ENCODE measurements at places on chromosomes 7 and 10.

DNA sequence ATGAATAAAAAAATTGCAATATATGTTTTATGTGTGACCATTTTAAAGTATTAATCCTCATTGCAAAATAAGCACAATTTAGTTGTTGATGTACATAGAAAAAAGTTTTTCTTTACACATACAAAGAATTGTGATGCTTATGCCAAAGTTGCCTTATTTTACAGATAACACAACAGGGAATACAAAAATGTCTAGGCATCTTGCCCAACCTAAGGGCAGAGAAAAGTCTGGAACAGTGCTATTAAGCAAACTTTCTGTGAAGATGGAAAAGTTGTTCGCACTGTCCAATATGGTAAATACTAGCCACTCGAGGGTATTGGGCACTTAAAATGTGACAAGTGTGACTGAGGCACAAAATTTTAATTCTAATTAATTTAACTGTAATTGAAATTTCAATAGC is 190.2 kb upstream of the HGF start:
- DNase-seq: no peak

DNA sequence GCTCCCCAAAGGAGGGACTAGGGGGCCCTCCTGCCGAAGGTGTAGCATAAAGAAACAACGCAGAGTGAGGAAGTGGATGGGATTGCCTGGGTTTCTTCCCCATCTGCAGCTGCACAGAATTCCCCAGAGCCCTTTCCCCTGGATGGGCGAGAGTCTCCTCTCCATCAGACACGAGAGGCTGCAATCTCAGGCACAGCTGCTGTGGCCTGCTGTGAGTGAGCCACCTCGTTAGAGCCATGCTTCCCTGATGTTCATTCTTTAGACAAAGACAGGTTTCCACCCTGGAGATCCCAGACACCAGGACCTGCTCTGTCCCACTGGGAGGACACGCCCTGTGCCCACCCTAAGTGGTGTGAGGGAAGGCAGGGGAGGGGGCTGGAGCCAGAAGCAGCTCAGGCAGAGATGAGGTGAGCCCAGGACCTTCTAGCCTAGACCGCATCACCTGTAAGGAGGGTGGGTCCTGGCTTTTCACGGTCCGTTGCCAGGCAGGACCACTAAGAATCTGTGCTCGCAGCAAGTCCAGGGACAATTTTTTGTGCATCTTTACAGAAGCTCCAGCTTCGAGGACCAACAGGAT is 268.6 kb upstream of the TCERG1L start:
- no peak for DNase-seq

GRCh38 chr10:48336978-48337599 is 30.6 kb downstream of the MAPK8 start:
- no peak for DNase-seq

DNA sequence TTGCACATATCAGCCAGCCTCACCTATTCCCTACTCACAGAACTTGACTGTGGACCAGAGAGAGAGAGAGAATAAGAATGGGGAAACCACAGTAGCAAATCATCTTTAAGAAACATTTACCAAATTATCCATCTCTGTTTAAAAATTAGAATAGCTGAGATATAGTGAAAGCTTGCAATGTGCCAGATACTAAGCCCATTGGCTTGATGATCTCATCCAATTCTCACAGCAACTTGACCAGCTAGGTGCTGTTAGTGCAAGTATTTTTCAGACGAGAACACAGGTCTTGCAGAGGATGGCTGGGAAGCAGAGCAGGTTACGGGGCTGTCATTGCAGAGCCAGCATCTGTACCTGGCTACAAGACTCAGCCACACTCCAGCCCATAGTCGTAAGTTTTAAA is 50.9 kb downstream of the KLF6 start:
- no peak for DNase-seq

- DNase-seq: no peak
These were observed 825.3 kb upstream of the MBL2 start for GRCh38 chr10:53597835-53598251.

DNA sequence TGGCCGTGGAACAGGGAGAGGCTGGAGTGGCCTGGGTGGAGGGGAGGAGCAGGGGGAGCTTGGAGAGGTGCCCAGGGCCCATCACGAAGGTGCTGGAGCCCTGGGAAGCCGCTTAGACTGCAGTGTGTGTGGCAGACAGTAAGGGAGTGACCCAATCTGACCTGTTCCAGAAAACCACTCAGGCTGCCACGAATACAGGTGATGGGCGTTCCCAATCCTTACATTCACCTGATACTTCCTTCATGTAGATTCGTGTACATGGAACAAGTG is 161.7 kb downstream of the SVIL start:
- DNase-seq: no peak

GRCh38 chr7:88092676-88092999 is 127.2 kb downstream of the SRI start:
- DNase-seq: no peak

GRCh38 chr10:5419466-5420094 is 7.2 kb downstream of the NET1 start:
- DNase-seq: no peak

GRCh38 chr7:139032473-139032872 is 3.4 kb downstream of the ZC3HAV1L start:
- no peak for DNase-seq

- no peak for DNase-seq
These were observed 2.3 kb downstream of the STX1A start for GRCh38 chr7:73717025-73717807.

DNA sequence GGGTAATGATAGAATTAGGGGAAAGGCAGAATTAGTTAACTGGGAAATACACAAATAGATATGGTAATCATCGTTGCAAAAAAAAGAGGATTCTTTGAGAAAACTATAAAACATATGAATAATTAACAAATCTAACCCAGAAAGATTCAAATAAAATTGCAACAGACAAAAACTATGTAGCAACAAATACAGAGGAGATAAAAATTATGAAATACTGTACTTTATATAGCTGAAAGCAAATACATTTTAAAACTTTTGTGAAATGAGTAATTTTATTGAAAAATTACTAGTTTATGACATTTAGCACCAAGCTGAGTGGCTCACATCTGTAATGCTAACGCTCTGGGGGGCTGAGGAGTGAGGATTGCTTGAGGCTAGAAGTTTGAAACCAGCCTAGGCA is 356.7 kb downstream of the CALN1 start:
- no peak for DNase-seq

DNA sequence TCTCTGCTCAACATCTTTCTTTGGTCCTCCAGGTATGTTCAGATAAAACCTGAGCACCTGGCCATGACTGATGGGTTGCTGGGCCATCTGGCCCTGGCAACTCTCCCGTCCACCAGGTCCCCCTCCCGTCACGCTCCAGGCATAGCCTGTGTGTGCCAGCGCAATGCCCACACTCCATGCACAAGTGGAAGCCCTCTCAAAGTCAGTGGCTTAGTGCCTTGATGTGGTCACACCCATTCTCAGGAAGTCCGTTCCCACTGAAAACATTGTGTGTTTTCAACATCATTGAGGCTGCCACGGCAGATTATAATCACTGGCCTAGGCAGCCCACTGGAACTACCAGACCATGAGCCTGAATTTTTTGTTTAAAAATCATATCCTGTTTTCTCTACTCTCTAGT is 170.6 kb upstream of the LANCL2 start:
- DNase-seq: peak; percentile 64

- no peak for DNase-seq
These were observed 12.9 kb downstream of the OR2AE1 start for GRCh38 chr7:99863847-99864440.

- no peak for DNase-seq
These were observed 133.8 kb upstream of the PFKP start for GRCh38 chr10:2933519-2933918.

GRCh38 chr10:58180666-58181065 is 87.0 kb downstream of the IPMK start:
- no peak for DNase-seq

- DNase-seq: peak; percentile 85
These were observed 5.9 kb downstream of the SCART1 start for GRCh38 chr10:133459454-133460207.

DNA sequence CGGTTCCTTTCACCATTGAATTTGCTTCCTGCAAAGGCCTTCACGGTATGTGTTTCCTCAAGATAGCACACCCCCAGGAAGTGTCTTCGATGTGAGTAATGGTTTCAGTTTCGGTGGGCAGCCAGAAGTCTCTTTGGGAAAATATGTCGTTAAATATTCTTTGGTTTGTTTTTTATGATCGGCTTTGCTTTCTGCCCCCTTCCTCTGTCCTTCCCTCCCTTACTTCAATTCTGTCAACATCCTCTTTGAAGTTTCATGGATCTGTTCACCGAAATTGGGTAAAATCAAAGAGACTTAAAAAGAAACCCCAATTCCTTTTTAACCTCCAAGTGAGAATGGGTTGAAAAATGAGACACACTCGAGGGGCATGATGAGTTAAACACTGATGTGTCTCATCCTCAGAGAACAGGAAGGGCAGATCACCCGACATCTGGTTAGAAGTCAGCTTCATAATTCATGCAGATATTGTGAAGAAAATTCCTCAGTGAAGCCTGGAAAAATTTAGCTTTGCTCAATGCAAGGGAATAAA is 170.8 kb upstream of the HABP2 start:
- DNase-seq: no peak

DNA sequence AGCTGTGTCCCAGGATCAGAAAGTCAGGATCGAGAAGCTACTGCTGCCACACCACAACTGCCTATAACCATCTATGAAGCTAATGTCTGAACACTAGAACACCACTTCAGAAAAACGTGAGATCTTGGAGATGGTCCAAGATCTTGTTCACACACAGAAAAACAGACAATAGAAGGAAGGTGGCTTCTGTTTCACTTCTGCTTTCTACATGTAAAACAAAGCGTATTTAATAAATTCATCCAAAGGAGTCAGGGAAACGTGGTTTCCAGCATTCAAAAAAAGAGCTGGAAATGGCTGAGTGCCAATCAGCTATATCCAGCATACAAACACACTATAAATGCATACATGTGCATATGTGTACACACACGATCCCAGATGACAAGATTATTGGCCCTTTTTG is 70.2 kb upstream of the CCDC71L start:
- DNase-seq: no peak

DNA sequence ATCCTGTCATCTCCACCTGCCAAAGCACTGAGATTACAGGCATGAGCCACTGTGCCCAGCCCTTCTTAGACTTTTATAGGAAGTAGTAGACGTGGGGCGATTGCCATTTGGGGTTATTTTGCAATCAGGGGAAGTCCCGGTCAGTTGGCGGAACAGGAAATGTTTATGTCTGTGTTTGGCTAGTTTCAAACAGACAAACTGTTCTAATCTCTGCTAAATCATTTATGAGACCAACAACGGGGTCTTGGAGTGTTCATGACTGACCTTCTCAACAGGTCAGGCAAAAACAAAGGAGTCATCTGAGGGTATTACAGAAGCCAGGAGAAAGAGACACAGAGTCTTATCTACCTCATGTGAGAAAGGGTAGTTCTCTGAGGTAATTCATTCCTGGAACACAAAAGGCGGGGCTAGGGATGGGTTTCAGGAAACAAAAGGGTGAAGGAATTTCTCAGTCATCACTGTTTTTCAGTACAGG is 6.6 kb upstream of the TPK1 start:
- DNase-seq: no peak
